Heart left ventricle (tissue), 16 donors: ENCODE measurements at places on chromosomes 2 and 18.

DNA sequence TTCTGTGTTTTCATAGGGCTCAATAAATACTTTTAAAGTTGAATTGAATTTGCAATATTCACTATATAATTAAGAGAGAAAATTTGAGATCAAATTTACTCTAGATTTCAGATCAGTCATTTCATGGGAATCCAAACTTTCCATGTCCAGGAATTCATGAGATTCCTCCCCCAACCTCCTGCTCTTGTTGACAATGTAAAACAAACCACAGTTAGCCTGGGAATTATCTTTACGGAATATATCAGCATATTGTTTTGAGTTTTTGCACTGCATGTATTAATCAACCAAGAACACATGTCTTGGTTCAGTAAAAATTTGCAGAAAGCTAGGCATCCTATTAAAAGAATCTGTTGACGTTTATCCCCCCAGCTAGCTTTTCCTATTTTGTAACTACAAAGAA is 42.3 kb downstream of the CYP1B1 start:
- no peak for DNase-seq

DNA sequence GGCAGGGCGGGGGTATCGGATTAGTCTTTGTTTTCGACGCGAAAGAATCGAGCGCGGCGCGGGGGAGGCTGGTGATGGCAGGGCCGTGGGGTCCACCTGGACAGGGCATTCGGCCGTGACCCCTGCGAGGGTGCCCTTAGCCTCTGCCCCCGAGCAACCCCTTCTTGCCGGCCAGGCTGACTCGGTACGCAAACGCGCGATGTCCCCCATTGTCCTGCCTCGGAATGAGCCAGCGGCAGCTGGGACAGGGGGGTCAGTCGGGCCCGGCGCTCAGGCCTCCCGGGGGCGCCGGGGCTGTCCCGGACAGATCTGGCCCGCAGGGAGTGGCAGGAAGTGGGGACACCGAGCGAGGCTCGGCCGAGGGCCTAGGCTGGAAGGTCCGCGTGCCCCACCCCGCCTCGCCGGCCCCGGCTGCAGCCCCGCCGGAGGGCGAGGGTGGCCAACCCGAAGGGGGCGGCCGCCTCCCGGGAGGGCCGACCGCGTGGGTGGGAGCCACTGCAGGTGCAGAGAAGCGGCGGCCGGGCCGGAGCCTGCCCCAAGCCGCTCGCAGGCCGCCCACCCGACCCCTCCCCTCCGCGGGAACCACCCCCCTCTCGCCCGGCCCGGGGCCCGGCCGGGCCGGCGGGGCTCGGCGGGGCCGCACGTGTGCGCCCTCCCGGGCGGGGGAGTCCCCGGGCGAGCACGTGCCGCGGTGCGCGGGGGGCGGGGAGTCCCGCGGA is at the start of gene TET3:
Gene TET3, plus strand, starts transcription at position 708 of the 719 bp plus-strand sequence. CDS start 1,494 bp downstream, outside the sequence.
- peak; percentile 59 for DNase-seq

DNA sequence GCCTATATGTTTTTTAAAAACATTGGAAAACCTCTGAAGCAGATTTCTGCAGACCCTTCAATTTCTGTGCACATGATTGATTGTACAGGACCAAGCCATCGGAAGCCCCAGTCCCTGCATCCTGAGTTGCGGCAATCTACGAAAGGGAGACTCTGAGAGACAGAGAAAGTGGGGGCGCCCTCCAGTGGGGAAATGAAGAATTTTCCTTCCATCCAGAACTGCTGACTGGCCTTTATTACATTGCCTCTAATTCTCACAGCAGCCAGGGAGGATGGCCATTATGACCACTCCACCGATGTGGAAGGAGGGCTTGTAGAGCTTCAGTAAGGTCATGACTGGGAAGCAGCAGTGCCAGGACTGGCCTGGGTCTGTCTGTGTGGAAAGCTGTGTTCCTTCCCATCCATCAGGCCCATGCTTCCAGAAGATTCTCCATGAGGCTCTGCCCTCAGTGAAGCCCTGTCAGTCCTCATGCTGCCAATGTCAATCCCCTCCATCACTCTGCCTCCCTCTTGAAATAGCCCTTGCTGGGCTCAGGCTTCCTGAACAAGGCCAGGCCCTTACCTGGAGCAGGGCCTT is 20.0 kb upstream of the RESP18 start:
- peak; percentile 44 for DNase-seq

- no peak for DNase-seq
Observed at GRCh38 chr2:43383533-43383932, 157.1 kb upstream of the ZFP36L2 start.

DNA sequence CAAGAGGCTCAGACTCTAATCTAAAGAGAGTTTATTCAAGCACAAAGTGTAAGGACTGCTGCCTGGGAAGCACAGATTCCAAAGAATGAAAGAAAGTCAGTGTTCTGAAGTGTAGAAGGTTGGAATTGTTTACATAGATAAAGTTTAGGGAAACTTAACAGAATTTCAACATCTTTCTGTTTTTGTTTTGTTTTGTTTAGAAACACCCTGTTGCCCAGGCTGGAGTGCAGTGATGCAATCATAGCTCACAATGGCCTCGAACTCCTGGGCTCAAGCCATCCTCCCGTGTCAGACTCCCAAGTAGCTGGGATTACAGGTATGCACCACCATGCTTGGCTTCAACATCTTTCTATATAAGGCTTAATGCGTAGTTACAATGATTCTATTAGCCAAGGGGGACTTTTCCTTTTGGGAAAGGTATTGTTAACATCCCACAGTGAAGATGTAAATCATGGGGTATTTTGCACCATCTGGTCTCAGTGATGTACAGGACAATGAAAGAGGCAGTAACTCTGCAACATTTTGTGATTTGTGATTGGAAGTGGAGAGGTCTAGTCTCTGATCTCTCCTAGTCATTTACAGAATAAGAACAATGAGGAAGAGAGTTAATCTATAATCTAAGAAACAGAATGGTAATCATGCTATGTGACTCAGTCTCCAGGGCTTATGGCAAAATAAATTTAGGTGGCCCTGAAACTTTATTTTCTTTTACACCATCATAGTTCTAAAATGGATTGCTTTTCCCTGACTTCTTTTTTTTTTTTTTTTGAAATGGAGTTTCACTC is 45.6 kb upstream of the MSH6 start:
- no peak for DNase-seq

- no peak for DNase-seq
Observed at GRCh38 chr2:56148825-56149224, 35.0 kb upstream of the CCDC85A start.

DNA sequence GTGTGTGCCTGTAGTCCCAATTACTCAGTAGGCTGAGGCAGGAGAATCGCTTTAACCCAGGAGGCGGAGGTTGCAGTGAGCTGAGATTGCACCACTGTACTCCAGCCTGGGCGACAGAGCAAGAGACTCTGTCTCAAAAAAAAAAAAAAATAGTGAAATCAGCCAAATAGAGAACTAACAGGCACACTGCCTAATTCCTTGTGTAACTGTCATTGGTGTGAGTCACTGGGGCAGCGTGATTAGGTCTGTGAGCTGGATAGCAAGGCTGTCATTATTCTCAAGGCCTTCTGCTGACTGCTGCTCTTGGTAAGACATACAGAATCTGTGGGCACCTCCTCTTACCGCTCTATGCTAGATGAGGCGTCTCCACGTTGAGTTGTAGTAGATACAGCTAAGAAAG is 270.3 kb downstream of the NEDD4L start:
- DNase-seq, result peak; percentile 67

DNA sequence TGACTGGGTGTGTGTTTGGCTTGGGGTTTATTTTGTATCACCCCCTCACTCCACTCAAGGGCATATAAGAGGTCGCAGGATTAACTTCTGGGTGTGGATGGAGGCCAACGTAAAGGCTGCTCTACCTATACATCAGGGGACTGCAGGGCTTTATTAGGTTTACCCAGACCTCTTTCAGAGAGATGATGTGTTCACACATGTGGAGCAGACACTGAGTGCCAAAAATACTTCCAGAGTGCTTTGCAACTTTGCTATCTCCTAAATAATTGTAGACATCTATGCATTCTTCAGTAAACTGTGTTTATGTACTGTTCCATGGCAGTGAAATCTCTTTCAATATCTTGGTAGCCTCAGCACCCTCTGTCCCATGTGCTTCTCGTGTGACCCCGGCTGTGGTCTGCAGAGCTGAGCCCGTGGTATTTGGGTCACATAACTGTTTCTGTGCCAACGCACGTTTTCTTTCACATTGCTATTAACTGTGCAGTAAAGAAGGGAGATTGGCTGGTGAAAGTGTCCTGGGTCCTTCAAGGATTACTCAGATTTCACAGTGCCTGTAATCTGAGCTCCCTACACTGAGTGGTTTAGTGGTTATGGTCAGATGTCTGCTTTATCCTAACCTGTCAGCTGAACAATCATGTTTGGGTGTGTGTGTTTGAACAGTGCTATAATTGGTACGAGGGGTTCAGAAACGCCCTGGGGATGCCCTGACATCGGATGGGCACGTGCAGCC is 208.1 kb downstream of the VAPA start:
- no peak for DNase-seq

- no peak for DNase-seq
Observed at GRCh38 chr18:69399253-69399652, 1.4 kb upstream of the DOK6 start.

DNA sequence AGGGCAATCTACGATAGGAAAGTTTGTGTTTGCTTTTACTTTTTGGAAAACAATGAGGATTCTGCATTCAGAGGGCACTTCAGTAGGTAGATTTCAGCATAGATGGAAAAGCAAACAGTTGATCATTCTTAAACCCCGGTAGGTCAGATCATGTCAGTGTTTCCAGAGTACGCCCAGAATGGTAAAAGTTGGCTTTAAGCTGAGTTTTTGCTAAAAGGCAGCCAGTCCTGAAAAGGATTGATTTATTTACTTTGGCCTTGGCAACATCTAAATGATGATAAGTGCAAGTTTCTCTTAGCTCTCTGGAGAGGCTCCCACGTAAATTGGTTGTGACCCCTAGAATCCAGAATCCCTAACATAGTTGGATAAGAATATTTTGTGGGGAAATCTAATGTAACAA is 168.0 kb downstream of the DIS3L2 start:
- DNase-seq, result no peak
